Stimulated activated CD8-positive, alpha-beta memory T cell treated with anti-CD3 and anti-CD28 coated beads, Interleukin-7, amount 100 ng/mL, for 1 hour (primary cell): ENCODE measurements at places on chromosomes 3 and 15.

- no peak for DNase-seq
Observed at GRCh38 chr3:117302428-117302827, 592.8 kb downstream of the TUSC7 start.

- DNase-seq, result no peak
Observed at GRCh38 chr15:50607129-50607528, 60.7 kb upstream of the USP50 start.

GRCh38 chr3:198043119-198043518 is 83.1 kb downstream of the LMLN start:
- DNase-seq, result no peak

- no peak for DNase-seq
Observed at GRCh38 chr3:132900481-132900880, 137.7 kb upstream of the TMEM108 start.

DNA sequence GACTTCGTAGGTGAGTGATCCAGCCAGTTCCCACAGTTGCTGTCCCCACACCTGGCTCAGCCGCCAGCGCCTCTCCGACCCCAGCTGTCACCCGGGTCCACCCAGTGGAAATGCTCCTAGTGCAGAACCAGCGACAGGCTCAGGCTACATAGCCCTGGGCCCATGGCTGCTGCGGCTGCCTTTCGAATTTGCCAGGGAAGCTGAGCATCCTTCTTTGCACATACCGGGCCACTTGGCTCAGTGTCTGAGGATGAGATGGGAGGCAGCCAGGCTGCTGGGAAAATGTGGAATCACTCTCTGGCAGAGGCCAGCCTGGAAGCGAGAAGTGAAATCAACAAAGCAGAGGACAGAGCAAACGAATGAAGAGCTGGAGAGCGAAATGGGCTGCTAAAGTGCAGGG is 80.1 kb downstream of the ST8SIA2 start:
- DNase-seq, result no peak

GRCh38 chr3:120173056-120173675 is 78.9 kb upstream of the GSK3B start:
- no peak for DNase-seq

GRCh38 chr3:52039846-52040245 is 16.5 kb downstream of the DUSP7 start:
- no peak for DNase-seq

- no peak for DNase-seq
Observed at GRCh38 chr3:105585-105984, 91.0 kb upstream of the CHL1 start.

DNA sequence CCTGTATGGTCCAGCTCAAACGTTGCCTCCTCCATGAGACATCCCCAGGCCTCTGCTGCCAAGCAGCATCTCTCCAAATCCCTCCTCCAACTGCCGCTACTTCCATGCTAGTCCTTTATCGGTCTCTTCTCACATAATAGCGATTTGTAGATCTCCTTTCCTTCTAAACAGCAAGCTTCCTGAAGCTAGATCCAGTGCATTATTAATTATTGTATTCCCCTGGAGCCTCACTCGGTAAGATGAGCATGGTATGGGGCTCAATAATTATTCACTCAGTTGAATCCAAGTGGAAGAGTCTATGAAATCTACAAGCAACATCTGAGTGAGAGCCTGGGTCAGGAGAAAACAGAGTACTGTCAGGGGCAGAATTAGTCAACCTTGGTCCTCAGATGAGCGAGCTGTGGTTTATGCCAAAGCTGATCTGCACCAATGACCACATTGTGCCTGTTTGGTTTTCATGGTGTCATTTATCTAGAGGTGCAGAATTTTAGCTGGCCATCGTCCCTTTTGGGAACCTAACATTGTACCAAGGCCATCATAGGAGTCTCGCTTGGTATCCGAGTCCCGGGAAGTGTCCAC is 93.8 kb upstream of the UBE2E1 start:
- no peak for DNase-seq

GRCh38 chr3:169629895-169630294 is 33.6 kb downstream of the MECOM start:
- no peak for DNase-seq

GRCh38 chr3:51794206-51794605 is 15.2 kb upstream of the IQCF6 start:
- DNase-seq, result no peak

GRCh38 chr15:75671730-75672602 is 24.3 kb downstream of the SNX33 start:
- no peak for DNase-seq

DNA sequence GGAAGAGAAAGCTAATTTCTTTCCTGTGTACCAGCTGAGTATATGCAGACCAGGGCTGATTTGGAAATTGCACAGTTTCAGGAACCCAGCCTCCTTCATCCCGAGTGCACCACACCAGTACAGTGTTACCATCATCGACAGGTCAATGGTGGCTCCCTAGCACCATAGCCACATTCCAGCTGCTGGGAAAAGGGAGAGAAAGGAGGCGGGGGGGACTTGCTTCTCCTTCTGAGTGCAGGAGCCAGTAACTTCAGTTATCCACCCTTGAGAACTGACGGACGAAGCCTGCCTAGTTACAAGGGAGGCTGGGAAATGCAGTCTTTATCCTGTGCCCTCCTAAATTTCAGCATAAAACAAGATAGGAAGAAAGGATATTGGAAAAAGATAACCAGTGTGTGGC is 129.7 kb upstream of the PRICKLE2 start:
- DNase-seq, result no peak

DNA sequence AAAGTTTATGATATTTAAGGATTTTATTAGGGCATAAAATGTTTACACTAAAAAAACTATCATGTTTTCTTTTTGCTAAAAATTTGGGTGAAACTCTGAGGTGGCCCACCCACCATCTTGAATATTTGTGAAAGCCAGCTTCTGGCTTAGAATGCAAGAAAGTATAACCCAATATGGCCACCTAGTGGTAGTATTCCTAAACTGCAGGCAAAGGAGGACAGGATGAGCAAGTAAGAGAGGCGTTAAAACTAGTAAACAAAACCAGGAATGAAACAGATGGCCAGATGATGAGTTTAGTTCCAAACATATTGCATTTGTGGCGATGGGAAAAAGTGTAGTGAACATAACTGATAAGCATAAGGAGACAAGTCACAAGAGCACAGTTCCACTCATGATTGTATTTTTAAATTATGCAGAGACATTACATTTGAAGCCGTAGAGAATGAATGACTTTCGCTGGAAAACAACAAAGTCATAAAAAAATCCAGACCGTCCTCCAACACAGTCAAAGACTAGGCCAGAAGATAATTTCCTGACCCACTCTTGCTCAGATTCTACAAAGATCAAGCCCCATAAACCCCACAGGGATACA is 103.3 kb upstream of the PRTG start:
- DNase-seq, result no peak

DNA sequence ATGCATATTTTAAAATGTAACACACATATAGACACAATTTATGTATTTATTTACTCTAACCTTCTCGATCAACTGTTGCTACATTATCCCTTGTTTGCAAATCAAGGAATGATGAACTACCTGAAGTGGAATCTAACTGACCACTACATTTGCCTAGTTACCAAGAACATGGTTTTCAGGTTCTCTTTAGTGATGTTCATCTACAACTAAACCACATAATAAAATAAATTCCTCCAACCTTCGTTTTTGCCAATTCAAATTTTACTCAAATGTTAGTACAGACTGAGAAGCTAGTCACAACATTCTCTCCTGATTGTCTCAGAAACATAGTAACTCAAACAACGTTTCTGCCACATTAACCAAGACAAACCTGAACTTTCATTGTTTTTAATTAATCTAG is 521.9 kb downstream of the FOXP1 start:
- no peak for DNase-seq

DNA sequence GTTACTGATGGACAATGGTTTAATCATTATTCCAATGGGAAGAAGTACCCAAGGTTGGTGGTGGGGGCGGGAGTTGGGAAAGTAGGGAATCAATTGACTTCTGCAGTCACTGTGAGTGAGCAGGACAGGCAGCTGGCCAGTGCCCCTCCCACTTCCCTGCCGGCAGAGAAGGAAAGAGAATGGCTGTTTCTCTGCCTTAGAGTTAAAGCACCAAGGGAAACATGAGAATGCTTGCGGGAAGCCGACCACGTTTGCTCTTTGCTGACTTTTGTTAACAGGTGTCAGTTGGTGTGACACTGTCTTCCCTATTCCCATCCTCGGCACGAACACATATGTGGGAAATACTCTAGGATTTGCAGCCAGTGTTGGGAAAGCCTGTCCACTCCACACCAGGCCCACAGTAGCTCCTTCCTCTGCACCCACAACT is 33.5 kb upstream of the MFSD1 start:
- no peak for DNase-seq

GRCh38 chr15:70142322-70143191 is 44.8 kb upstream of the TLE3 start:
- DNase-seq, result no peak

DNA sequence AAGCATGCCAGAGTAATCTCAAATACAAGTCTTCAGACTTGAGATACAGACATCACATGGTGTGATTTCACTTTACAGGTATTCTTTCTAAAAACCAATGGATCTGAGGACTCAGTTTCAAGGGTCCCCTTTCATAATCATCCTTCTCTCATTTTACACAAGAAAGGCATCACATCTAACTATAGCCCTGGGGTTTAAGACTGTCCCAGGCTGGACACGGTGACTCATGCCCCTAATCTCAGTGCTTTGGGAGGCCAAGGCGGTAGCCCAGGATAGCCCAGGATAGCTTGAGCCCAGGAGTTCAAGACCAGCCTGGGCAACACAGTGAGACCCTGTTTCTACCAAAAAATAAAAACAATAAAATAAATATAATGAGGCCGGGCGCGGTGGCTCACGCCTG is 36.4 kb downstream of the UBP1 start:
- DNase-seq, result no peak

GRCh38 chr3:30350901-30351300 is 255.5 kb upstream of the TGFBR2 start:
- DNase-seq, result no peak

DNA sequence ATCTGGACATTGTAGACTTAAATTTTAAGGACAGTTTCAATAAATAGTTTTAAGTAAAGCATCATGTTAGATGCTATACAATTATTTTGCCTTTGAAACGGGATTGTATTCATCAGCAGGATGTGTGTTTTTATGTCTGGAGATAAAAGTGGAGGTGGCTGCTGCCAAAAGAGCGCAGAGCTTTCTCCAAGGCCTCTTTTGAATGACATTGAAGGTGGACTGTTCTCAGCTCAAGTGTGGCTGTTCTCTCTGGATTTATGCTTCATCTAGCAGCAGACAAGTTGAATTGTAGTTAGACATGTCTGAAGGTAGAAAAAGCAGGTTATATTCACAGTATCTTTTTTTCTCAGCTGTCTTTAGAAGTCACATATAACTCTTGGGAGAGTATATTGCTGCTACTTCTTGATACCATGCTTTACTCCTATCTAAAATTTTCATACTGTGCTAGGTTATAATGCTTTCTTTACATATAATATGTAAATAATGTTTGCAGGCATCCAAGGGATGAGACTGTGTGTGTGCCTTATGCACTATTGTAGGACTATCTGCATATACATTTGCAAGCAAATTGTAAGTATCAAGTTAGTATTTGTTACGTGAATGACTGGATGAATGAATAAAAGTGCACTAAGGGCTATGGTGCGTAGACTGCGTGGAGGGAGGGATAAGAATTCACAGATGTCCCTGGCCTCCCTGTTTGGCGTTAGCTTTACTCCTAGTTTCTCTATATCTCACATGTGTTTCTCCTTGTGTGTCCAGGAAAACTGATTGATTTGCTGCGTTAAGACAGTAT is 340.1 kb downstream of the NAALADL2 start:
- DNase-seq, result no peak

- DNase-seq, result no peak
Observed at GRCh38 chr3:104846270-104846669, 520.4 kb upstream of the ALCAM start.

- no peak for DNase-seq
Observed at GRCh38 chr15:98969126-98969735, 38.4 kb downstream of the PGPEP1L start.

DNA sequence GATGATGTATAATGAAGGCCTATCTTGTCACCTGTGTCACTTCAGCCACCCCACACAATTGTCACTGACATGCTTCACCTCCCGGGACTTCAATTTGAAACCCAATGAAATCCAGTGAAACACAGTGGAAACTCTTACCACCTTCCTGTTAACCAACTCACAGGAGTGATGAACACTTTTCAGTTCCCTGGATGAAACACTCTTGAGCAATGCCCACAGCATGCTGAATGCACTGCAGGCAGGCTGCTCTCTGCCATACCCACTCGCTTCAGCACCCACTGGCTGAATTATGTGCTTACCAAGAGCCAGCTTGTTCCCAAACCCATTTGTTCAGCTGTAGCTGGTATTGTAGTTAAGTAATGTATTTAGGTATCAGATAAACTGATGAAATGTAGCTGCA is 47.0 kb downstream of the MAP2K1 start:
- DNase-seq, result no peak

- DNase-seq, result no peak
Observed at GRCh38 chr3:155609586-155609985, 135.3 kb downstream of the PLCH1 start.

GRCh38 chr3:72529081-72529480 is 319.2 kb downstream of the SHQ1 start:
- no peak for DNase-seq

GRCh38 chr3:111619833-111620232 is 24.7 kb upstream of the ZBED2 start:
- no peak for DNase-seq

DNA sequence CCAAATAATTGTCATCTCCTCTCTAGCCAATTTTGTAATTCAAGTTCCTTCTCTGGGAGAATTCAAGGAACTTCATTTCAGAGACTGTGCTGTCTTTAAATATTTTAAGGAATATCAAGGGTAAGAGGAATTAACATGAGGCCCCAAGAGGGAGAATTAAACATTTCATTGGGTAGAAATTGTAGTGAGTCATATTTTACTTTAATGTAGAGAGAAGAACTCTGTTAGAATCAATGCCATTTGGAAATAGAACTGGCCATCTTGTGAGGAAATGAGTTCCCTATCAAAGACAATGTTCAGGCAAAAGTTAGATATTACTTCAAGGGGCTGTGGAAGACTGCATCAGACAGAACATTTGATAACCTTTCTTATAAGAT is 43.5 kb upstream of the TP63 start:
- no peak for DNase-seq

GRCh38 chr3:37963635-37964034 is 27.0 kb upstream of the VILL start:
- no peak for DNase-seq
